ENCODE measurements at places on chromosomes 2 and 18. TPM values are rescaled to one million over a fixed set of nuclear protein-coding genes. Genes with fewer than 3 reads are reported as not detected.

- no peak for DNase-seq
Observed at GRCh38 chr2:191270306-191271161, 25.3 kb downstream of the MYO1B start.

- no peak for DNase-seq
Observed at GRCh38 chr2:226424971-226425370, 374.6 kb downstream of the IRS1 start.

- DNase-seq, result no peak
Observed at GRCh38 chr2:208006833-208007232, 18.5 kb downstream of the PLEKHM3 start.

GRCh38 chr2:59868981-59869380 is 684.5 kb downstream of the BCL11A start:
- DNase-seq, result no peak

GRCh38 chr2:51153236-51153635 is 121.3 kb upstream of the NRXN1 start:
- DNase-seq, result no peak

PSTPIP2 gene
- 0.59 TPM for total RNA-seq
